ENCODE measurements at places on chromosomes 12 and 14.

GRCh38 chr12:66107451-66107915 is 23.1 kb downstream of the LLPH start:
- no peak for DNase-seq

- no peak for DNase-seq
Measured at GRCh38 chr14:82385048-82385447, 851.4 kb upstream of the SEL1L start.

DNA sequence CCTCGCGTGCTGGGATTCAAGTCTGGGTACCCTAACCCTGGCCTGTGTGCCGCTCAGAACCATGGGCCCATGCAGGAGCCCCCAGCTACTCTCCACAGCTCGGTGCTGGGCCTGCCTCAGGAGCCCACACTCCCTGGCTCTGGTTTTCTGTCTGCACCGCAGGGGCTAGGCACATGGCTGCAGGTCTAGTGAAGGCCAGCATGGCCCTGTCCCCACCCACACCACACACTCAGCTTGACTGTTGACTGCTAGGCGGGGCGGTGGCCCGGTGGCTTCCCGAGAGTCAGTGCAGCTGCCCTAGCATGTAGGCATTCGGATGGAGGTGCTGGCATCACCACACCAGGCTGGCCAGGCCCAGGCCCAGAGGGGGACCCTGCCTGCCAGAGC is 7.9 kb downstream of the INF2 start:
- DNase-seq = no peak

GRCh38 chr12:29287622-29288021 is 93.3 kb downstream of the ERGIC2 start:
- DNase-seq = no peak

- DNase-seq = no peak
Measured at GRCh38 chr12:56878010-56878339, 56.2 kb downstream of the SDR9C7 start.

- DNase-seq = no peak
Measured at GRCh38 chr12:40762072-40762471, 69.8 kb downstream of the CNTN1 start.

DNA sequence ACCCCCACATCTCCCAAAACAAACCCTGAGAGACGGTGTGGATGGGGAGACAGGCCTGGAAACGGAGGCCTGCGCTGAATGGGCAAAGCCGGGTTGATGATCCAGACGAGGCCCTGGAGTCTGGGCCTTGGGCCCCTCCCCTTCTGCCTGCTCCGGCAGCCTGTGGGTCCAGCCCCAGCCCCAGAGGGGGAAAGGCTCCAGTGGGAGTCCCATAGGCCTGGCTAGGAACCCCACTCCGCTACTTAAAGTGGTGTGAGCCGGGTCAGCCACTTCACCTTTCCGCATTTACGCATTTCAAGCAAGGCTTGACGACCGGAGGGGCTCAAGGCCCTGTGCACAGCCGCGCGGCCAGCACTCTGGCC is 695 bp upstream of the TNFAIP2 start:
- DNase-seq = no peak

GRCh38 chr14:65346474-65346873 is 66.1 kb upstream of the FUT8 start:
- DNase-seq = no peak

DNA sequence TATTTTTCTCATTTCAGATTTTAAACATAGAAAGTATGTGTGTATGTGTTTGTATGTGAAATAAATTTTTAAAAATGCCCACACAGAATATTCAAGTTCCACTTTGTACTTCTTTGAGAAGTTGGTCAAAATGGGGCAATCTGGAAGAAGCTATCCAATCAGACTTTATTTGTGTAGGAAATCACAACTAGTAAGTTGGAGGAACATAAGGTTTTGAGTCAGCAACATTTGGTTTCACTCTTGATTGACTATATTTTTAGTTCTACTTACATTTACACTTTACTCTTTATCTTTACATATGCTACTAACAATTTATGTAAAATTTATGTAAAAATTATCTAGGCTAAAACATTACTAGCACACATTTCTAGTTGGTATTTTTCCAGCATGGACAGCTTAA is 128.1 kb downstream of the ATXN7L3B start:
- DNase-seq = no peak

DNA sequence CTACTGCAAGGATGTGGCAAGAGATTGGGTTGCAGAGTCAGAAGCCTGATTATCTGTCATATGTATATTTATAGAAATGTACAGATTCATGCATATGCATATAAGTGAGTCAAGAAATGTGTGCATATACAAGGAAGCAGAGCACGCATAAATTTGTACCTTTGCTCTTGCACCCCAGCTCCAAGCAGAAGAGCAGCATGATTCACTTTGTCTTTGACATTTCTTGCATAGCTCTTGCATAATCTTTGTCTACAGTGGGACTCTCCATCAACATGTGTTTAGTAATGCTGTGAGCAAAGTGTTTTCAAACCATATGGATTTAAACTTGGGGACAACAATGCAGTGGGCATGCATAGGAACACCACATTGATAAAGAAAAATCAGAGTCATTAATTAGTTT is 330.7 kb upstream of the DCN start:
- DNase-seq = no peak

- DNase-seq = no peak
Measured at GRCh38 chr12:4653257-4653656, 4.3 kb downstream of the NDUFA9 start.

DNA sequence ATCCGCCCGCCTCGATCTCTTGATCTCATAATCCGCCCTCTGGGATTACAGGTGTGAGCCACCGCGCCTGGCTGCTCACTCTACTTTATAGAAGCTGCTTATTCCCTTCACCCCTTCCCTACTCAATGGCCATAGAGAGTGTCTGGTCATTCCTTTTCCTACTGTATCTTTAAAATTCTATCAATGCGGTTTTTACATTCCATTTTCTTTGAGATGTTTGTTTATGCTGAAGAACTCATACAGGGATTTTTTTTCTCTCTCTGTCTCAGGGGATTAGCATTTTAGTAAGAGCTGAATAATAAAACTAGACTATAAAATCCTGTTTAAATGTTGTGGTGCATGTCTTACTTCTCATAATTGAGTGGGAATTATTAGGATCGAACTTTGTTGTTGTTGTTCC is 218.6 kb upstream of the FOXN3 start:
- no peak for DNase-seq

- no peak for DNase-seq
Measured at GRCh38 chr14:92397953-92398564, 75.1 kb downstream of the SLC24A4 start.

DNA sequence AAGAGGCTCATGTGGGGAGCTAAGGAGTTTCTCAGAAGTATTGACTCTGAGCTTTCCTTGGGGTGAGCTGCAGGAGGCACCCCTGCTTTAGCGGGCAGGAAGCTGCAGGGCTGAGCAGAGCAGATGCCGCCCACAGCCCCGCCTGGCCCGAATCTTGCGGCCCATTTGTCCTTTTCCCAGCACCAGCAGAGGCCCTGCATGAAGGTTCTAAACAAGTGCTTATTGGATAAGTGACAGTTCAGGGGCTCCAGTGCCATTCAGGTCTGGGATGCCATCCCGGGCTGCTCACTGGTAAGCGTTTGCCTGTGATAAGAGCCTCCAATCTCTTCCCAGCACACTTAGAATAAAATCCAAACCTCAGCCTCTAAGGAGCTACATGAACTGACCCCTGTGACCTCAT is 11.4 kb downstream of the RILPL1 start:
- DNase-seq = no peak

- no peak for DNase-seq
Measured at GRCh38 chr14:36505892-36506731, 13.9 kb downstream of the NKX2-1 start.

GRCh38 chr12:1182069-1182468 is 191.0 kb downstream of the ERC1 start:
- DNase-seq = no peak

DNA sequence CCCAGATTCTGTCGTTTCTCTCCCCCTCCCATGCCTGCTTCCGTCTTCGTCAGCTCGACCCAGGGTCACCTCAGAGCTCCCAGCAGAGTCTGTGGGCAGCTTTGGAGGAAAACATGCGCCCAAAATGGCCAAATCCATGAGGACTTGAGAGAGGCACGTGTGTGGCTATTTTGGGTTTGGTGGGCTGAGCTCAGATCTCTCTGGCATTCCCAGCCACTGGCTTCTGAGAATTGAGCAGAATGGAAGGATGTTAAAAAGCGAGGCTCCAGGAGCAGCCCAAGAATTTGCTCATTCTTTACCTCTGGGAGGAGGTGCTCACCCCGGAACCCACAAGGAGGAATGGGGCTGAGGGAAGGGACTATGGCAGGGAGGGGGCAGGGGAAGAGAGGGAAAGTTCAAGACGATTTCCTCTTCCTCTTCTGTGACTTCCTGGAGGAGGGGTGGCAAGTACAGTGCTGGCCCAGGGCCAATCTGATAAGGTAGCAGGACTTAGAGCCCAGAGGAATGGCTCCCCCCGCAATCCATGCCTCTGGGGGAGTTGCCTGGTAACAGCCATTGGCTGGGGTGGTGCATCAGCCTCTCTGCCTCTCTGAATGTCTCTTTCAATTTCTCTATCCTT is 20.1 kb downstream of the TSPAN9 start:
- DNase-seq = no peak

- DNase-seq = no peak
Measured at GRCh38 chr14:75579338-75579864, 981 bp downstream of the FLVCR2 start.

DNA sequence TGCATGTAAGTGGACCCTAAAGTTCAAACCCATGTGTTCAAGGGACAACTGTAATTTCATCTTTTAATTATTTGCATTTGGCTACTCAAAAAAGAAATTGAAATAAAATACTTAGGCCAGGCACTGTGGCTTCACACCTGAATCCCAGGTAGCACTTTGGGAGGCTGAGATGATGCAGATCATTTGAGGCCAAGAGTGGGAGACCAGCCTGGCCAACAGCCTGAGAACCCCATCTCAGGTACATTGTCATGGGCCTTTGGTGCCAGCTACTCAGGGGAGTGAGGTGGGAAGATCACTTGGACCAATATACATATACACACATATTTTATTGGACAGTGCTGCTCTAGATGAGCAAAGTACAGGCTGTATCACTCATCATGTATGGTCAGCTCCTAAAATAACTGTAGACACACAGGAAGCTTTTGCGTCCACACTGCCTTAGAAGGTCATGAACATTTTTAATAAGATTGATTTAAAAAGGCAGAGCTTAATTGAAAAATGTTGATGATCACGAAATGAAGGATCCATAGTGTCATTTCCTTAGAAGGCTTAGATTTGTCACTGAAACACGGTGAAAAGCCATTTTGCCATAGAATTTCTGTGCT is 2.5 kb upstream of the ZCCHC8 start:
- DNase-seq = no peak

DNA sequence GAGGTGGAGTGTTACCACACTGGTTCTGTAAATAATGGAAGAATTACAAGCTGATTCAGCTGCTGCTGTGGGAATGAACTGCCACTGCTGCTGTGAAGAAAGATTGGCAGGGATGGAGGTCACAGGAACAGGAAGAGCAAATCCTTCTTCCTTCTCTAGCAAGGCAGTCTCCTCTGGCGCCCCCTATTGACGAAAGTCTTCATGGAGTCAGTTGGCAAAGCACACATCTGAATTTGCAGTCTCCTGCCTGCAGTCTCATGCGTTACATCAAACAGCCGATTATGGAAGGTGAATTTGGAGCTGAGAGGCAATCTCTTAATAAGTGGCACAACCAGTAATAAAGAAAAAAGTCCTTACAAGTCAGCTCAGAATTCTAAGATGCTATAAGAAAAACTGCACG is 106.0 kb upstream of the TMTC1 start:
- DNase-seq = no peak
